ENCODE measurements at places on chromosomes 12 and 14.

DNA sequence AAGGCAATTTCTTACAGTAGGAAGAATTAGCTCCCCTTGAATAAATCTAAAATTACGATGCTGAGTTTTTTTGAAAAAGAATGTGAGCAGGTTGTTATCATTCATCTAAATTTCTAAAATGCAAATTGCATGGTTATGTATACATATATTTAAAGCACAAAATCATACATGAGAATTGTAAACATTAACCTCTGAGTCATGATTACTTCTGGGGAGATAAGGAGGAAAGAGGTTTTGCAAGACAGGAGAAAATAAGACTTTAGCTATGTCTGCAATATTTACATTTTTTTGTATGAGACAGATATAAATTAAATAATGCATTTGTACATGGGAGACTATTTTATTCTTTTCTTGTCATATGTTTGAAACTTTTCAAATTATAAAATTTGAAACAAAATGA lies 72.2 kb downstream of the TSPAN8 start:
- no peak for DNase-seq

- DNase-seq = no peak
Observed at GRCh38 chr12:57694459-57695019, 607 bp downstream of the OS9 start.

GRCh38 chr14:42078345-42078744 lies 471.7 kb downstream of the LRFN5 start:
- no peak for DNase-seq

DNA sequence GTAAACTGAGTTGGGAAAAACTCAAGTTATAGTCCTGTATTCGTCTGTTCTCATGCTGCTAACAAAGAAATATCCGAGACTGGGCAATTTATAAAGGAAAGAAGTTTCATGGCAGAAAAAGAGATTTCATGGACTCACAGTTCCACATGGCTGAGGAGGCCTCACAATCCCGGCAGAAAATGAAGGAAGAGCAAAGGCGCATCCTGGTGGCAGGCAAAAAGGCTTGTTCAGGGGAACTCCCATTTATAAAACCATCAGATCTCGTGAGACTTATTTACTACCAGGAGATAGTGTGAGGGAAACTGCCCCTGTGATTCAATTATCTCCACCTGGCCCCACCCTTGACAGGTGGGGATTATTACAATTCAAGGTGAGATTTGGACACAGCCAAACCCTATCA lies 292.6 kb upstream of the SYT1 start:
- DNase-seq = no peak

DNA sequence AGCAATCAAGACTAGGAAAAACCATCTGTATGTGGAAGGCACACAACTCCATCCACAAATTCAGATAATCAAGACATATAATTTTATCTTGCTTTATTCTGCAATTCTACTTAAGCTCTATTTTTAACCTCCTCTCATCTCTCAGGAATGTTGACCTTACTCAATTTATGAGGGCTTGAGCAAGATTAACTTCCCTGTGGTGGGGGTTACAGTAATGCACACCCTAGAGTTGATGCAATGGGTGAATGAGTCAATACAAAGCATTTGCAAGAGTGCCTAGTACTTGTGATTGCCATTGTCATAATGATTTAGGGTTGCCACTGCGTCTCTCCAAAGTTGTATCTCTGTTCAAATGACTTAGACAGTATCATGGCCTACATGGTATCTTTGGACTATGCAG lies 1598.4 kb upstream of the TMEM132C start:
- no peak for DNase-seq
